Mesothelial cell of epicardium (in vitro differentiated cells): ENCODE measurements at places on chromosomes 13 and 19.

- DNase-seq = no peak
These were observed 2.0 kb downstream of the SLC1A5 start for GRCh38 chr19:46786236-46787039.

- no peak for DNase-seq
These were observed 49.5 kb upstream of the PCDH17 start for GRCh38 chr13:57582032-57582431.

DNA sequence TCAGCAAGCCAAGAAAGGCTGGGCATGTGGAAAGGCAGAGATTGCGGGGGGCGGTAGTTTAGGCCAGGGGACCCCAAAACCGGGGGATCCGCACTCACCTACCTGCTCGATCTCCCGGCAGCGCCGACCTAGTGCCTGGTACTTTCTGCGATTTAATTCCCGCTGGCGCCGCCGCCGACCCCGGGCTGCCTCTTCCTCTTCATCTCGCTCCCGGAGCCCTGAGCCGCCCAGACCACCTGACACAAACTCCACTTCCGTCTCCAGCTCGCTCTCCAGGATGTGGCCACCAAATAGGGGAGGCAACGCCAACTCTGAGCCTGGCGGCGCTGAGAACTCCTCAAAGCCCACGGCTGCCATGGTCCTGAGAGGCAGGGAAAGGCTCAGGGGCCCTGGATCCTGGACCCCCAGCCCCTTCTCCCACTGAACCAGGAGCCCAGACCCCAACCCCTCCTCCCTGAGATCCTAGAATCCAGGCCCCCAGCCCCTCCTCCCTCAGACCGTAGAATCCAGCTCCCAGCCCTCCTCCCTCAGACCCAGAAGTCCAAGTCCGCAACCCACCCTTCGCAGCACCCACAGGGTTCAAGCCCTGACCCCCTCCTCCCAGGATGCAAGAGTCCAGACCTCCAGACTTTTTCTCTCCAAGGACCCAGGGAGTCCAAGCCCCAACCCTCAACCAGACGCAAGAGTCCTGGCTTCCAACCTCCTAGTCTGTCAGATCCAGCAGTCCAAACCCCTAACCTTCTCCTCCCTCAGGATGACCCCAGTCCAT is 933 bp downstream of the TFPT start:
- DNase-seq = no peak

DNA sequence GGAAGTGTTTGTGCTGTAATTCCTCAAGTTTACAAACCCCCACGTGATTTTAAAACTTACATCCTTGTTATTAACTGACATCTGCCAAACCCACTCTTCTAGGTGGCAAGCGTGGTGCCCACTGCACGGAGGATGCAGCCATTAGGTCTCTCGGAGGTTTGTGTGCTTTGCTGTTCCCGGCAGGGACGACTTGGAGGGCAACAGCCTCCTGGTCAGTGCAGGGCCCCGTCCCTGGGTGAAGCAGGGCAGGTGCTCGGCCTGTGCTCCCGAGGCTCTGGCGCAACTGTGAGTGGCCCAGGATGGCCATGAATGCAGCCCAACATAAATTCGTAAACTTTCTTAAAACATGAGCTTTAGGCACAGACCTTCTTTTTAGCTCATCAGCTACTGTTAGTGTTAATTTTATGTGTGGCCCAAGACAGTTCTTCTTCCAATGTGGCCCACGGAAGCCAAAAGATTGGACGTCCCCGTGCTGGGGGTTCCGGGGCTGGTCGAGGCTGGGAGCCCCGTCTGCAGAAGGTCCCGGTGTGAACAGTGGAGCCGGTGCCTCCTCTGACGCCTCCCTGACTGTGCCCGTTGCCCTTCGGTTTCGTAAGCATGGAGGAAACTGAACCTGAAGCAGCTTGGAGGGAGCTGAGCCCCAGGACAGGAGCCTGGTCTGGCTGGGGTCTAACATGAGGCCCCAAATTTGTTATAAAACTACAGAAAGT is 11.9 kb downstream of the GAS6 start:
- no peak for DNase-seq

DNA sequence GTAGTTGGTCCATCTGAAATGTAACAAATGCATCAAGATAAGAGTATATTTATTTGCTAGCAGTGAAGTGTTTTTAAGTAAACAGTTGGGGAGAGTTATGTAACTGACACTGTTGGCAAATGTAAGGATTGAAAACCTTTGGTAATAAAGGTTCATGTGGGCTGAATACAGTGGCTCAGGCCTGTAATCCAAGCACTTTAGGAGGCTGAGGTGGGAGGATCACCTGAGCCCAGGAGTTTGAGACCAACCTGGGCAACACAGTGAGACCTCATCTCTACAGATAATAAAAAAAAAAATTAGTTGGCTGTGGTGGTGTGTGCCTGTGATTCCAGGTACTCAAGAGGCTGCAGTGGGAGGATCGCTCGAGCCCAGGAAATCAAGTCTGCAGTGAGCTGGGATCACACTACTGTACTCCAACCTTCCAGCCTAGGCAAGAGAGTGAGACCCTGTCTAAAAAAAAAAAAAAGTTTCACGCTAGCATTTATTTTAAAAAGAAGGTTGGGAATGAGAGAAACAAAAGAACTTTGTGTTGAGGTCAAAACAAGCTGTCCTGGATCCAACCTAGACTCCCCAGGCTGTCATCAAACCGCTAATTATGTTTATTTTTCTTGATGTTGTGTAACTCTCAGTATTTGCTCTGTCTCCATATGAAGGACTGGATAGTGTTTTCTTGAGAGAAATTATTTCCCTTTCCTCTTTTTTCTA is 20.7 kb downstream of the SETDB2 start:
- no peak for DNase-seq

- DNase-seq = no peak
These were observed 126.9 kb downstream of the ITGBL1 start for GRCh38 chr13:101579281-101579802.
